ENCODE measurements at places on chromosomes 1 and 21.

DNA sequence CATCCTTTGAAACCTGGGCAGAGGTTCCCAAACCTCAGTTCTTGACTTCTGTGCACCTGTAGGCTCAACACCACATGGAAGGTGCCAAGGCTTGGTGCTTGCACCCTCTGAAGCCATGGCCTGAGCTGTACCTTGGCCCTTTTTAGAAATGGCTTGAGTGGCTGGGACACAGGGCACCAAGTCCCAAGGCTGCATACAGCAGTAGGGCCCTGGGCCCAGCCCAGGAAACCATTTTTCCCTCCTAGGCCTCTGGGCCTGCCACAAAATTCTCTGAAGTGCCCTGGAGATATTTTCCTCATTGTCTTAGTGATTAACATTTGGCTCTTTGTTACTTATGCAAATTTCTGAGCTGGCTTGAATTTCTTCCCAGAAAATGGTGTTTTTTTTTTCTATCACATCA is 65.6 kb upstream of the ACTRT2 start:
- DNase-seq: no peak

- no peak for DNase-seq
Measured at GRCh38 chr1:17741052-17741451, 14.1 kb upstream of the ACTL8 start.

- DNase-seq: no peak
Measured at GRCh38 chr1:114021665-114022099, 42.4 kb downstream of the OLFML3 start.

- no peak for DNase-seq
Measured at GRCh38 chr1:7128293-7128692, 343.0 kb downstream of the CAMTA1 start.

DNA sequence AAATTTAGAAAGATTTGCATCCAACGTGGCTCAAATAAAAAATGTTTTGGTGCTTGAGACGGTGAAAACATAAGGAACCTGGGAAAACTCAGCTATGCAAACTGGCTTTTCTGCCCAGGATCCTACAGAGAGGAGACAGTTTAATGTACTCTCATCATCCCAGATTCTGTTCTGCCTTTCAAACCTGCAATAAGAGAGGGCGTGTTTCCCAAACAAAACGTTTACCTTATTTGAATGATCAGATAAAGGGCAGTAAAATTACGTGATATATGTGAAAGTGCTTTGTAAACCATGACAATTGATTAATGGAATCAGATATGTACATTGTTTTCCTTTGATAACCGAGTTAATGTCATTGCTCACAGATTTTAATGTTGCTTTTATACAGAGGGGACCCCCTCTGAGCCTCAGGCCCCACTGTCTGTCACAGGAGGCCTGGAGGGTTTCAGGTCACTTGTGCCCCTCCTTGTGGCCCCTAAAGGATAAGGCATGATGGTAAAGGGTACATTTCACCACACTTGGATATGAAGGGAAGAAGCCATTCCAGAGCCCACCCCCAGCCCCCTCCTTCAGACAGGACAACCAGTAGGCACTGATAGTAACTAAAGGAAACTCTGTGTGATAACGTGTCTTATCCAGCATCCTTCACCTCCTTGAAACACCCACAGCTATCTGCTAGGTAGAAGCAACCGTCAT is 157.6 kb downstream of the EDEM3 start:
- no peak for DNase-seq

DNA sequence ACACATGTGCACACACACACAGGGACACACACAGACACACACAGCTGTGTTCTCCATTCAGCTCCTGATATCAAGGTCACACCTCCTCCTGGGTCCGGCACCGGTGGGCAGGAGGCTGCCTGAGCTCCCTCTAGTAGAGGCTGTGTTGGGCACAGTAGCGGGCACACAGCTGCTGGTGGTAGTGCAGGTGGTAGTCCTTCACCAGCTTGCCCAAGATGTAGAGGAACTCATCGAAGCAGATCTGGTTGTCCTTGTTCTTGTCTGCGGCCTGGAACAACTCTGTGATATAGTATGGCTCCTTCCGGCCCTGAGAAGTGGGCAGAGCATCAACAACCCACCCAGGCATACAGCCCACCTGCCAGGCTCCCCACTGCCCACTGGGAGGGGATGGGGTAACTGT is 5.6 kb upstream of the S100A8 start:
- DNase-seq: no peak

DNA sequence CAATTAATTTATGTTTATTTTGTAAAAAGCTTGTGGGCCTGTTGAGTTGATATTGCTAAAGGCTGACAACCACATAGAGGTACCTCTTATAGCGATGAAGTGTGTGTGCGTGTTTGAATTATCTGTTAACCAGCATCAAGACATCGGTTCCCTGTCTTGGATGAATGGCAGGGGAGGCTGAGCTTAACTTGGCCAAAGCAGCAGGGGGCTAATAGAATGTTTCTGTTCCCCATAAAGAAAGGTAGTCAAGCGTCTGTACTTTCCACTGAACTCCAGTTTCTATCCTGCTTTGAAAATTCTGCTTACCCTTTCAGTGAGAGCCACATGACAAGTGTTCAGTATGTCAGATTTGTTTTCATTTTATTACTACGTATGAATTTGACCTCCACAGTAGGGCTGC is 63.0 kb downstream of the ROR1 start:
- no peak for DNase-seq

GRCh38 chr1:87329051-87329525 is 408 bp downstream of the LMO4 start:
- DNase-seq: no peak

- no peak for DNase-seq
Measured at GRCh38 chr1:161071886-161072371, 2.2 kb upstream of the ARHGAP30 start.

DNA sequence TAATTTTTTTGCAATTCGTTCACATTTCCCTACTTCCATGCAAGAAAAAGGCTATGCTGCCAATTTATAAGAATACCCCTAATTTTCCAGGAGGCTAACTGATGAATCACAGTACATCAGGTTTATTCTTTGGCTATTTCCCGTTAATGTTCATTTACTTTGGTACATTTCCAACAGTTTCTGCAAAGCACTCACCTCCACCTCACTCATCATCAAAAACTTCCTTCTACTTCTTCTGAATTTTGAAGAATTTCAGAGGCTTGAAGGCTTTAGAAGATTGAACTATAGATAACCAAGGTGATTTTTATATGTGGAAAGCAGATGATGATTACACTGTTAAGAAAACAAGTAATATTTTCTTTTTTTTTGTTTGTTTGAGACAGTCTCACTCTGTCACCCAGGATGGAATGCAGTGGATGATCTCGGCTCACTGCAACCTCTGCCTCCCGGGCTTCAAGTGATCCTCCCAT is 60.5 kb upstream of the HP1BP3 start:
- no peak for DNase-seq

GRCh38 chr1:102858695-102859094 is 249.6 kb downstream of the COL11A1 start:
- no peak for DNase-seq

- no peak for DNase-seq
Measured at GRCh38 chr1:50208756-50209155, 100.0 kb downstream of the ELAVL4 start.

DNA sequence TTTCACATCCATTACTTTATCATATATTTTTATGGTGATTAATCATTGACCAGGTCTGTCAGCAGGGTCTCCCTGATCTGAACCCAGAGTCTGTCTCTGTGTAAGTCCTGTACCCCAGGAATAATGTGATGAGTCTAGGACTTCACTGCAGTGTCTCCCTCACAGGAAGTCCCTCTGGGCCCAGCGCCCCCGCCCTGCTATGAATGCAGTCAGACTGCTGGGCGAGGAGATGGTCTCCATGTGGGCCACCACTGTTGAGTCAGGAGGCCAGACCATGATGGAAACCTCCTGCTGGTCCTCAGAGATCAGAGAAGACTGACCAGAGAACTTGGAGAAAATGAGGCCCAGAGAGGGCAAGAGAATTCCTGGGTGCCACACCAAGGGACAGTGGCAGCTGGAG is 9.5 kb downstream of the TMEM222 start:
- no peak for DNase-seq

GRCh38 chr1:168362991-168363390 is 82.3 kb downstream of the TBX19 start:
- no peak for DNase-seq

- no peak for DNase-seq
Measured at GRCh38 chr1:93615582-93616150, 66.0 kb downstream of the BCAR3 start.

- no peak for DNase-seq
Measured at GRCh38 chr21:15870819-15871218, 141.0 kb downstream of the USP25 start.

- no peak for DNase-seq
Measured at GRCh38 chr1:10957133-10957532, 55.3 kb upstream of the TARDBP start.

All from NCI-H1930 (cell line).